Liver (tissue), 10 donors: ENCODE measurements at places on chromosomes 5 and 9. TPM values are rescaled to one million over a fixed set of nuclear protein-coding genes. Genes with fewer than 3 reads are reported as not detected.

DNA sequence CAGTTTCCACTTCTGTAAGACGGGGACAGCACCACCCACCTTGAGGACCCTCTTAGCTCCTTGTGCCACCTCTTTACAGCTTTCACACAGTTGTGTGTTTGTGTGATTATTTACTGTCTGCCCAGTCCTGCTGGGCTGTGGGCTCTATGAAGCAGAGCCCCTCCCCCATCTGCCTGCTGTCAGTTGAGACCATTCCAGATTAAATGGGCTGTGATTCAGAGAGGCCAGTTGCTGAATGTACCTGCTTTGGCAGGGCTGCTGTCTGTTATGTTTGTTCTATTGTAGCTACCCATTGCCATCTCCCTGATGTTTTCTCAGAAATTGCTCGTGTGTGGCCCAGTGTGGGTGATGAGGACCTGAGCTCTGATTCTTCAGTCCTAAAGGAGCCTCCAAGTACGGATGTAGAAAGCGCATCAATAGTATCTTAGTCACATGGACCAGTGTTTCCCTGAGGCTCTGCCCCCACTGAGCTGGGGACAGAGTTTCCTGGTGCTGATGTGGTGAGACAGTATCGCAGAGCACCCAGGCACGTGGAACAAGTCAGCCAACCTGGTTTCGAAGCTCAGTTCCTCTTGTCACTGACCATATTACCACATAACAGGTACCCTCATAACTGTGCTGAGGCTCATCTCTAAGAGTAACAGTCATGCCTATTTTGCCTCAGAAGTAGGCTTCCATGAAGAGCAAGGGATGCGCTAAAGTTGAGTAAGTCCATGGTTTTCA is 3.7 kb downstream of the ANGPTL2 start:
- no peak for DNase-seq

GRCh38 chr5:68534131-68534940 is 318.8 kb downstream of the PIK3R1 start:
- DNase-seq = no peak

GRCh38 chr9:136675477-136676296 is 11.6 kb downstream of the AGPAT2 start:
- DNase-seq = no peak

GRCh38 chr5:111197523-111197922 is 26.7 kb upstream of the CAMK4 start:
- DNase-seq = no peak

DNA sequence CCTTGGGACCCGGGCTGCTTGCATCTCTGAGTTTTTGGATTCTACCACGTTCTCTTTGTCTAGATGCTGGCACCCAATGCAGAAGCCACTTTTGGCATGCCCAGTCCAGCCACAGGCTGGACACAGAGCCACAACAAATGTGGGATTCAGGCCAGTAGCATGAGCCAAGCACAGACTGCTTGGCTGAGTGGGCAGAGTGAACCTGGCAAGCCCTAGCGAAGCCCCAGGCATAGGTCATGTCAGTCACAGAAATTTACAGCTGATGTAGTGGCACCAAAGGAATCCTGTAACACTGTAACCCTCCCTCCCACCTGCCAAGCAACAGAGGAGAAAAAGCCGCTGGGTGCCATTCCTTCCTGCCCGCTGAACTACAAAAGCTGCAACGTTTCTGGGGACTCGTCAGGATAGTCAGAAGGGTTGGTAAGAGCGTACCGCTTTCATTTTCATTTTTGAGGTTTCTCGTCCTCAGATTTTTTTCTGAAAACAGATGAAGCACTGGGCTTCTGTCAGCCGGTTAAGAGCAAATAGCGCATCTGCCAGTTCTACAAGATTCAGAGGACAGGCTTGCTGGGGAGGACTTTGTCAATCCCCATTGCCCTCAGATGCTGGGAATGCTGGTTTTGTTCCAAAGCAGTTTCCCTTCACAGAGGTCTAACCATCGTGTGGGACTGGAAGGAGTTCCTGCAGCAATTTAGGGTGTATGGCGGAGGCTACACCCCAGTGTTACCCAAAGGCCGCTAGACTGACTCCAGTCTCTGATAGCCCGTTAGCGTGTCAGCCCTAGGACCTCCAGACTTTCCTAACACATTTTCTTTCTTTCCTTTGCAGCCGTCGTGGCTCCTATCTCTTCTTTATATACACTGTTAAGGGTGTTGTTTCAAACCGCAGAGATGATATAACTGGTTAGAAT is 399.0 kb downstream of the HTR1A start:
- DNase-seq = no peak

The DMXL1 gene
- 38.1 TPM for total RNA-seq

- no peak for DNase-seq
Measured at GRCh38 chr5:173672891-173673290, 56.4 kb upstream of the BOD1 start.

- no peak for DNase-seq
Measured at GRCh38 chr9:73412874-73413273, 261.2 kb downstream of the ANXA1 start.

GRCh38 chr5:180180846-180181245 is 28.2 kb downstream of the RASGEF1C start:
- DNase-seq = no peak

GRCh38 chr5:124735169-124735858 is 11.1 kb downstream of the ZNF608 start:
- DNase-seq = no peak

GRCh38 chr5:23419115-23419514 is 88.3 kb upstream of the PRDM9 start:
- no peak for DNase-seq

The MTMR12 gene
- 28.7 TPM for total RNA-seq

The B4GALT7 gene
- 12.6 TPM for total RNA-seq

- no peak for DNase-seq
Measured at GRCh38 chr5:158423623-158424200, 564.8 kb upstream of the CLINT1 start.

- DNase-seq = no peak
Measured at GRCh38 chr5:123282444-123282843, 140.8 kb downstream of the CEP120 start.

- DNase-seq = no peak
Measured at GRCh38 chr5:169099801-169100734, 200.9 kb downstream of the SLIT3 start.

The GPR150 gene
- not detected for total RNA-seq

GRCh38 chr5:23825196-23825595 is 317.8 kb downstream of the PRDM9 start:
- no peak for DNase-seq

The CEL gene
- total RNA-seq = 0.09 TPM

DNA sequence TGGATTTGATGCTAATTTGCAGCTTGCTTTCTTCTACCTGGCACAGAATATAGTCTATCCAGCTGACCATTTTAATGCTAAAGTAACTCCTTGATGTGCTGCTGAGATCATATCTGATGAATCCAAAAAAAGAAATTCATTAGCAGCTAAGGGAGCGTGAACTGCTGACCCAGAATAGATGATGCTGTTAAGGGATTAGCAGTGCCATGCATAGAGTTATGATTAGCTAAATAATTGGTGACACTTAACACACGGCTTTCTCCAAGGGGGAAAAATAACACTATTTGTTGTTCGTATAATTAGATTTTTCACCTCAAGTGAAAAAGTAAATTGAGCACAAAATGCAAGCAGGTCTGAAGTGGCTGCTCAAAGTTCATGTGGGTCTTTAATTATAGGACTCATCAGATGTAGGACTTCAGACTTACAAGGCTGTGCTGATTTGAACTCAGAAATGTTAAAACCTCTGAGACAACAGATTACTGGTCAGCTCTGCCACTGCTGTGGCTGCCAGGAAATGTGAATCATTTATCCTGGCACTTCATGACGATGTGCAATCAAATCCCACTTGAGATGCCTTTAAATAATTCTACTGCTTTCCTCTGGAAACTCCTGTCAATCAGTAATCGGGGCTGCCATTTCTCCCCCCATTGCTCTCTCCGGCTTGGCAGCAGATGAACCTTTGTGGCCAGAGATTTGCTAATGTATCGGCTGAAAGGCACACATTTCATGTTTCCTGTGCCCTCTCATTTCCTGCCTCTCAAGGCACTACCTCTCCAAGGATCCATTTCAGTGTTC is 291.6 kb upstream of the C9orf72 start:
- DNase-seq = no peak

- no peak for DNase-seq
Measured at GRCh38 chr5:158881091-158881880, 218.4 kb downstream of the EBF1 start.

The MARCOL gene
- not detected for total RNA-seq

The FRMPD1 gene
- total RNA-seq = 0.09 TPM

The GALNT12 gene
- 0.25 TPM for total RNA-seq

The GLDC gene
- total RNA-seq = 102 TPM

The NR2F1-AS1 gene
- 4.0 TPM for total RNA-seq

- DNase-seq = no peak
Measured at GRCh38 chr5:111854186-111854585, 97.2 kb upstream of the NREP start.

GRCh38 chr5:149277801-149278200 is 6.1 kb downstream of the AFAP1L1 start:
- no peak for DNase-seq

GRCh38 chr5:115366223-115366622 is 69.8 kb upstream of the CCDC112 start:
- DNase-seq = no peak

The CCNJL gene
- 0.84 TPM for total RNA-seq

GRCh38 chr5:88833371-88834130 is 49.4 kb downstream of the MEF2C start:
- DNase-seq = no peak

GRCh38 chr5:150064681-150065220 is 21.6 kb downstream of the CSF1R start:
- no peak for DNase-seq

The ZBED3 gene
- total RNA-seq = 2.1 TPM

The OGN gene
- 4.0 TPM for total RNA-seq

- DNase-seq = no peak
Measured at GRCh38 chr5:39118638-39119037, 44.4 kb upstream of the RICTOR start.

The RMRP gene
- total RNA-seq = 5,304 TPM

- no peak for DNase-seq
Measured at GRCh38 chr5:177474846-177475562, 1.6 kb upstream of the DBN1 start.

The STING1 gene
- 13.6 TPM for total RNA-seq

The GPR151 gene
- total RNA-seq = not detected
